Anterior cingulate cortex (tissue), 58 donors: ENCODE measurements at places on chromosomes 5 and 9.

DNA sequence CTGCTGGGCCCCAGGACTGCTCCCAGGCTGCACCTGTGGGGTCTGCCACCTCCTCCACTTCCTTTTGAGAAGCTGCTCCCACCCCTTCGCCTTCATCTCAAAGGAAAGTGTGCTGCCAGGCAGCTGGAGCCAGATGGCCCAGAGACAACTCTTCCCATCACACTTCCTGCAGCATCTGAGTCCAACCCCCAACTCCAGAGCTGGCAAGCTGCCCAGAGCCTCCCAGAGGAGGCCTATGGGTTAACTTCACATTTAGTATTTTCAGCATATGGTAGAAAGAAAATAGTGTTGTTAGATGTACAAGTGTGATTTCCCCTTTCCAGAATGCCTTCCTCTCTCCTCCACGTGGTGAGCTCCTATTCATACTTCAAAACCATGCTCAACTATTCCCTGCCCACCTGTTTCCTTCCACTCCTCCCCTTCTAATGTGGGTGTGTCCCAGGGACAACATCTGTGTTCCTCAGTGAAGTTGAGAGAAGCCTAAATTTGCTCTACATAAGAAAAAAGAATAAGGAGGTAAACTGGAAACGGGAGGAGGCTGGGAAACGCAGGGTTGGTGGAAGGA is 38.6 kb upstream of the KCNMB1 start:
- no peak for DNase-seq

GRCh38 chr9:23766613-23767012 is 59.4 kb downstream of the ELAVL2 start:
- DNase-seq, result no peak

DNA sequence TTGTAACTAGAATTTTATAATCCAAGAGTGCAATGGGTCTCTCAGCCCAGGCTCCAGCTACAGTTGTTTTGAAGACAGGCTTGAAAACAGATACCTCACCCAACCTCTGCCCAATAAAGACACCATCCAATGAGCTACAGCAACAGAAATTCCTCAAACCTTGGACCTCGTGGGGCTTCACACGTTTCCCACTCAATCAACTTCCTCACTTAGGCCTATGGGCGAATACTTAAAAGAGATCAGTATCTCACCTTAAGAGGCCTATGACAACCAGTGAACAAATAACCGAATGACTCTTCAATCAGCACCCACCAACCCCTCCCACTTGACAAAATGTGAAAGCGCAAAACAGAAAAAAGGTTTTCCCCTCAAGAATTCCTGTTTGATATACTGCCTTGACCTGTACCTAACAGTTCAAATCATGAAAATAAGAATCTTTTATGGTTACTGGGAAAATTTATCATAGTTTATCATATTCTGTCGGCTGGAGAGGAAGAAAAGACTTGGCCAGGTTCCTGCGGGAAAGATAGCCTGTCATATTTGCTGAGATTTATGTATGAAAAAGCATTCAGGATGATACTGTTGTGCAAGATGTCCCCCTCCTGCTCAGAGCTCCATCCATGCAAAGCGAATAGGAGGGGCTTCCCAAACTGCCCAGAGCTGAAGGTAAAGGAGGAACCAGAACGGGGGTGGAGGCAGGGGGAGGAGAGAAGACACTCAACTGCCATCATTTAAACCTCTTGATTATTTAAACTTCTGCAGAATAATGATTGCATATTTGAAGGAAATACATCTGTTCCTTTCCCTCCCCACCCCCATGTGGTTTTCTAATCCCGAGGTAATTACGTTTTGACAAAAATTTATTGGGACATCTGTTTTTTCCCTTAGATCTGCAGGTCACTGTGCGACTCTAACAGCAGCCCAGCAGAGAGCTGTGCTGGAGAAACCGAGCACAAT is 256.3 kb downstream of the NFIB start:
- no peak for DNase-seq

DNA sequence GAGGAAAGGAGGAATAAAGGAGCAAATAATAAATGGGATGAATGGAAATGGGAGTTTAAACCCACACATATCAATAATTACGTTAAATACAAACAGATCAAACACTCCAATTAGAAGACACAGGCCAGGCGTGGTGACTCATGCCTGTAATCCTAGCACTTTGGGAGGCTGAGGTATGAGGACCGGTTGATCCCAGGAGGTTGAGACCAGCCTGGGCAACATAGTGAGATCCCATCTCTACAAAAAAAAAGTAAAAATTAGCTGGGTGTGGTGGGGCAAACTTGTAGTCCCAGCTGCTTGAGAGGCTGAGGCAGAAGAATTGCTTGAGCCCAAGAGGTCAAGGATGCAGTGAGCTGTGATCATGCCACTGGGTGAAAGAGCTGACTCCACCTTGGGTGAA is 3.7 kb downstream of the BAAT start:
- no peak for DNase-seq

DNA sequence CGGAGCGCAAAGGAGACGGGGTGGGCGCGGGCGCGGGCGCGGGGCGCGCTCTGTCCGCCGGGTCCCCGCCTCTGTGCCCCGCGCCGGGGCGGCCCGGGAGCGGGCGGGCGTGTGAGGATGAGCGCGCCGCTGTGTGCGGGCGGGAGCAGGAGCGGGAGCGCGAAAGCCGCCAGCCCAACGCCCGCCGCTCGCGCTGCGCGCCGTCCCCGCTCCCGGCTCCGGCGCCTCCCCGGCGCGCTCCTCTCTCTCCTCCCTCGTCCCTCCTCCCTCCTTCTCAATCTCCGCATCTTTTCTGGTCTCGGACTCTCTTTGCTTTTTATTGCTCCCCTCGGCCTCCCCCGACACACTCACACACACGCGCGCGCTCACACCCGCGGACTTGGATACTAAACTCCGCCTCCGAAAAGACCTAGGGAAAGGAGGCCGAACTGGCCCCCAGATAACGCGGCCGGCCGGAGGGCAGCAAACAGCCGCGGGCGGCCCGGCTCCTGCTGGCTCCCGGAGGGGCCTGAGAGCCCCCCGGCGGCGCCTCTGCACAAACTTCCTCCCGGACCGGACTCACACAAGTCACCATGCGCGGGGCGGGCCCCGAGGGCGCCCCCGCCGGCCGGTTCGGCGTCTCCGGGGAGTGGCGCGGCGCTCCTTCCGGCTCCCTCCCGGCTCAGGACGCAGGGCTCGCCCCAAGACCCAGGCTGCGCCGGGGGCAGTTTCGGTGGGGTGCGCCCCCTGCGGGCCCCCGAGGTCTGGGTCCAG is at the start of gene FIBCD1:
TSS of gene FIBCD1 (minus strand) at position 596 of the 753 bp plus-strand sequence. CDS start 640 bp downstream, outside the sequence.
- DNase-seq, result no peak

GRCh38 chr9:36985769-36986467 is 48.1 kb downstream of the PAX5 start:
- DNase-seq, result no peak

GRCh38 chr9:136095070-136096058 is at the start of gene NACC2:
TSS of gene NACC2 (minus strand) at chr9:136095289. CDS start at chr9:136050521, 44,768 bp downstream.
- peak; percentile 63 for DNase-seq

DNA sequence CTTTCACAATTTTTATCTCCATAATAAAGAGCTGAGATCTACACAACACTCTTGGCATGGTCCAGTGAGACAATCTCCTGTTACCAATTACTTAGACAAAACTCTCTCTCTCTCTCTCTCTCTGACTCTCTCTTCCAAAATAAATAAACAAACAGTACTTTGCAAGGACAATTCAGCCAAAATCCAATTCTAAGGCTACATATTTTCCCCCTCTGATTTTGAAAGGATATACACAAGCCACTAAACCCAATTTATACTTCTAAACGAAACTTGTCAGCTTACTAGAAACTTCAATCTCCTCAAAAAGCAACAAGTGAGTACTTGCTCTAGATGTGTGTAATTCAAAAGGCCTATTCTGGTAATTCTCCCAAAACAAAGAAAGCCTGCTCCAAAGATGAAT is 26.3 kb upstream of the TNPO1 start:
- DNase-seq, result no peak

DNA sequence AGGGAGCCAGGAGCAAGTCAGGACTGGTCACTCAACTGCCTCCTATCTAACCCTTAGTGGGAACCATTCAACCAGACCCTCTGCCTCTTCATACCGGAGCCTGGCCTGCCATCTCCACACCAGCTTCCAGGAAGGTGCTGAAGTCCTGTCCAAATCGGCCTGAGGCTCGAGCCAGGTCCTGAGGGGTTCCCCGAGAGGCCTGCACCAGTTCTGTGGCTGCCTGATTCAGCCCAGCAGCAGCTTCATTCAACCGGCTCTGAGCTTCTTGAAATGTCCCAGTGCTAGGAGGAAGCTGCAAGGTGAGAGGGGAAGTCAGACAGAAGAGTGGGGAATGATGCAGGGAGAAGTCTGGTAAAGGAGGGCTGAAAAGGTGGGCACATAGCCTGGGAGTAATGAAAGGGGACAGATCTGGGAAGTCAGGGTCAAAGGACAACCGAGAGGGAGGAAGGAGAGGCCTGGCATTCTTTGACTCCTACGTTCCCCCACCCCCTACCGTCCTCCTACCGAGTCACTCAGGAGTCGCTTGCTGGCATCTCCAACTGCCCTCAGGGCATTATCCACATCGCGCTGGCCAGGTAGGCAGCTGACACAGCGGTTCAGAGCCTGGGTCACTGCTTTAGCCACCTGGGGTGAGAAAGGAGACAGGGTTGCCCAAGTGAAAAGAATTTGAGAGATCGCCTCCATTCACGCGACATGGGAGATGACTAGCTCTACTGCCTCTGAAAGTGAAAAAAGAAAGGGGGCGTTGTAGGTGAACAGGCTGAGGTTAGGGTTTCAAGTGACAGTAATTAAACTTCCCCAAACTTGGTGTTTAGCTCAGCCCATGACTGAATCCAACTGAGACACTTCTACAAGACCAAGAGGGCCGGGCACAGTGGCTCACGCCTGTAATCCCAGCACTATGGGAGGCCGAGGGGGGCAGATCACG is 20.2 kb downstream of the TLN1 start:
- DNase-seq, result no peak

- DNase-seq, result no peak
Measured at GRCh38 chr9:134678206-134678605, 36.6 kb downstream of the COL5A1 start.

GRCh38 chr5:3393920-3394597 is 201.6 kb upstream of the IRX1 start:
- DNase-seq, result no peak

DNA sequence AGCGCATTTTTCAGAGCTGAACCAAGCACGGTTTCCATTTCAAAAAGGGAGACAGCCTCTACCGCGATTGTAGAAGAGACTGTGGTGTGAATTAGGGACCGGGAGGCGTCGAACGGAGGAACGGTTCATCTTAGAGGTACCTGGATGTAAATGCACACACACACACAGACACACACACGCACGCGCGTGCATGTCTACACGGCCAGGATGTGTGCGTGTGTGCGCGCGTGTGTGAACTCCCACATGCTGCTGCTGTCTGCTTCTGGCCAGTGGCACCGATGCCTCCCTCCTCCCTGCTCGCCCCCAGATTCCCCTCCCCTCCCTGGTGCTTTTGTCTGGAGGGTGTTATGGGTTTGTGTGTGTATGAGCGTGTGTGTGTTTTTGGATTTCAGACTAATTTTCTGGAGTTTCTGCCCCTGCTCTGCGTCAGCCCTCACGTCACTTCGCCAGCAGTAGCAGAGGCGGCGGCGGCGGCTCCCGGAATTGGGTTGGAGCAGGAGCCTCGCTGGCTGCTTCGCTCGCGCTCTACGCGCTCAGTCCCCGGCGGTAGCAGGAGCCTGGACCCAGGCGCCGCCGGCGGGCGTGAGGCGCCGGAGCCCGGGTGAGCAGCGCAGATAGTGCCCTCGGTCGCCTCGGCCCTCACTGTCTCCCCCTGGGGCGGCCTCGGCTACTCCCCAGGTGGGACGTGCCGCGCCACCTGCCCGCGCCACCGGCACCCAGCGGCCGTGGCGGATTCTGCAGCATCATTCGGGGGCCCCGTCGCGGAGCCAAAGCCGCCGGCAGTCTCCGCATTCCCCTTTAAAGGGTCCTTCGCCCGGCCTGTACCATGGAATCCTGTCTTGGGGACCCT is at the start of gene NTRK2:
TSS of gene NTRK2 (plus strand) at position 442 of the 850 bp plus-strand sequence. CDS start 1,020 bp downstream, outside the sequence.
- peak; percentile 66 for DNase-seq

- no peak for DNase-seq
Measured at GRCh38 chr5:92568522-92568921, 1012.5 kb downstream of the NR2F1-AS1 start.

GRCh38 chr5:133510634-133511262 is 101.6 kb downstream of the FSTL4 start:
- no peak for DNase-seq

- no peak for DNase-seq
Measured at GRCh38 chr5:138177941-138178515, 402 bp downstream of the BRD8 start.

GRCh38 chr5:90571147-90571773 is 12.7 kb downstream of the ADGRV1 start:
- no peak for DNase-seq

DNA sequence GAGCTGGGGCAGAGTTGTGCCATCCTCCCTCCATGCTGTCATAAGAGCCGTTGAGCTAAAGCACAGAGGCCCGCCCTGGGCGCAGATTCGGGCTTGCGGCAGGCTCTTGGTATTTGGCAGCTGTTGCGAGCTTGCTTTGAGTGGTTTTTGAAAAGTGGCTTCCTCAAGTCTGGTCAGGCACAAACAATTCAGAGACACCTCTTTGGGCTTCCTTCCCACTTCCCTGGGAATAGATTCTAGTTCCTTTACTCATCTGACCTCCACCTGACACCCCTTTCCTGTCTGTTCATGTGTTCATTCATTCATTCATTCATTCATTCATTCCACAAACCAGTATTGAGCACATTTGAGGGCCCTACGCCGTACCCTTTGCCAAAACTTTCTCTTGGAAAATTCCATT is 27.4 kb downstream of the NCS1 start:
- no peak for DNase-seq

DNA sequence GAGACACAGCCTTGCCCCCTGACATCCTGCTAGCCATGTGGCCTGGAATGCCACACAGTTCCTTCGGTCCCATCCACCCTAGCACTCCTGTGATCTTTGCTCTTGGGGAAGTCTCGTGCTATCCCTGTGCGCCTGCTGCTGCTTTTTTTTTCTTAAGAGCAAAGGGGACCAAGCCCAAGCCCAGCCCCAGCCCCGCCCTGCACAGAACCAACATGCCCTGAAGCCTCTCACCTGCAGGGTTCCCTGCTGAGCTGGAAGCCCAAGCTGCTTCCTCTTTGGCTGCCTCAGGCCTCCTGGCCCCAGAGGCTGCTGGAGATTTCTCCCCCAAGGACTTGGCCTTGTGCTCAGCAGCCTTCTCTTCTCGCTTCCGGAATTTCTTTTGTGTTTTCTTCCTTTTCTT is 1.8 kb downstream of the SURF6 start:
- no peak for DNase-seq

- no peak for DNase-seq
Measured at GRCh38 chr5:172758077-172758833, 12.7 kb downstream of the DUSP1 start.
